BJ (cell line): ENCODE measurements at places on chromosomes 3 and 15.
A peak's percentile ranks its signal among the peaks of the same experiment; 100 is the strongest.

DNA sequence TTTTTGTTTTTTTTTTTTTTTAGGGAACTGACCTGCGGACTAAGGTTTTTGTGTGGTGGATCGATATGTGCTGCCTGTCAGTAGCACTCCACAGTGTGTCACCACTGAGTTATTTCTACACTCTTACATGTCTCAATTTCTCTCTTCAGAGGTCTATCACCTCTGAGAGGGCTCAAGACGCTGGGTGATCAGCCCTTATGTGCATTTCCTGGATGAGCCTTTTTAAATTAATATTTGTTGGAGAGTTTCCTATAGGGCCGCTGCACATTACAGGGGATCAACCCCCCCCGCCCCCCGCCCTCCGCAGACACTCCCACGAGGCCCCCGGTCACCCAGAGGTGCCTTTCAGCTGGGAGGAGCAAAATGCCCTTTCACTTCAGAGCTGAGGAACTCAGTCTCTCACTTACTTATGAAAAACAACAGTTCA, 34.5 kb upstream of the AP4E1 start:
- DNase-seq, result no peak

GRCh38 chr3:191235331-191236314, 36.6 kb downstream of the OSTN start:
- peak; percentile 34 for DNase-seq

- no peak for DNase-seq
These were observed 26.4 kb upstream of the PARL start for GRCh38 chr3:183911087-183911486.

GRCh38 chr15:72231066-72231832, at the start of gene PKM:
Gene PKM (minus strand): TSS chr15:72231190. CDS start chr15:72219097, 12,093 bp downstream.
- DNase-seq, result peak; percentile 81

- DNase-seq, result no peak
These were observed 67.0 kb upstream of the TPM1 start for GRCh38 chr15:62975515-62975914.

- DNase-seq, result no peak
These were observed 3.0 kb upstream of the ISLR2 start for GRCh38 chr15:74127255-74127953.

DNA sequence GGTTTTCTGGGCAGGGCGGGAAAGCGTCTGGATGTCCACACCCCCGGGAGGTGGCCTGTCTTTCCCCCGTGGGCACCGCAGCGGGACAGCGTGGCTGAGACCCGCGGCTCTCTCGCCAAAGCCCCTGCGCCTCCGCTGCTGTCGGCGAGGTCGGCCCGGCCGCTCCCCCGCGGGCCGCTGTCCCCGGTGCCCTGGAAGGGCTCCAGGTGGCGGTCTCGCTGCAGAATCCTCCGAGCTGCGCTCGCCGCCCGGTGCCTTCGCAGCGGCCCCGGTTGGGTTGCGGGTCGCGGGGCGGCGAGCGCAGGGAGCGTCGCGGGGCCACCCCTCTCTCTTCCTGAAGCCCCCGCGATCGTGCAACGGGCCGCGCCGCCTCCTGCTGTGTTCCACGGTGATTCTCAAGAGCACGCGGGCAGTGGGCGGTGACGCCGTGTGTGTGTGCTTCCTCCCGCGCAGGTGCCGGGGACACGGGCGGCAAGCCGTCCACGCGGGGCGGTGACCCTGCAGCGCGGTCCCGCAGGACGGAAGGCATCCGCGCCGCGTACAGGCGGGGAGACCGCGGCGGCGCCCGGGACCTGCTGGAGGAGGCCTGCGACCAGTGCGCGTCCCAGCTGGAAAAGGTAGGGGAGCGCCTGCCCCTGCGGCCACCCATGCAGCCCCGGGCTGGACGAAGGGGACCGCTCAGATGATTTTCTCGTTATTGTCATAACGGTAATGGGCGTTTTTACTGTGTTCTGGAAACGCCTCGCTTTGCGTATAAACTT, 54.4 kb downstream of the LRRK1 start:
- no peak for DNase-seq

DNA sequence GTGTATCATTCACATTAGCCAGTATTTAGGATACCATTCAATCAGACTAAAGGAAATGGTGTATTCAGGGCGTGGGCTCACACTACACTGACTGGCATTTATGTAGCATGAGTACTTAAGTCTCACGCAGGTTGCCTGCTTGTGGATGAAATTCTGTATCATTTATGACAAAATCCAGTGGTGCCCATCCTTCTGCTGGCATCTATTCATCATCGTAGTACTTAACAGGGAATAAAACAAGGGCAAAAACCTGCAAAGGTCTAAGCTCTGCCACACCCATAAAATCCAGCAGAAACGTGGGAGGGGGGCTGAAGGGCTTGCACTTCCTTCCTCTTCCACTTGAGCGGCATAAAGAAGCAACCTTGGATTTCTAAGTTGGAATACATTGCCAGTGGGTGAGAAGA, 2.7 kb downstream of the GAP43 start:
- DNase-seq, result no peak

DNA sequence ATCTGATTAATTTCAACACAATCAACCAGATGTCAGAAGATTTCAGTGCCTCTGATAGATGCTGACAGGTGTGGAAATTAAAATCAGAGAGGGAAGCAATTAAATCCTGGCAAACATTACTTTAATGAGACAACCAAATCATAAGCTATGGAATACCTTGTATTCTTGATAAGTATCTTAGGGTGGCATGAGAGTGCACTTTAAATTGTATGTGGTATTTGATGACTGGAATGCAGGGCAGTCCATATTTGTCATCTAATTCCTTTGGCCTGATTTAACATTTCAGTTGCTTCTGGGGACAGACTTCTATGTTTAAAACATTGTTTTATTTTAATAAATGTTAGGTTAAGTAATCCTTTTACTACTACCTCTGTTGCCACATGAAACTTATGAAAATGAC, 184.1 kb downstream of the LPP start:
- DNase-seq, result no peak

DNA sequence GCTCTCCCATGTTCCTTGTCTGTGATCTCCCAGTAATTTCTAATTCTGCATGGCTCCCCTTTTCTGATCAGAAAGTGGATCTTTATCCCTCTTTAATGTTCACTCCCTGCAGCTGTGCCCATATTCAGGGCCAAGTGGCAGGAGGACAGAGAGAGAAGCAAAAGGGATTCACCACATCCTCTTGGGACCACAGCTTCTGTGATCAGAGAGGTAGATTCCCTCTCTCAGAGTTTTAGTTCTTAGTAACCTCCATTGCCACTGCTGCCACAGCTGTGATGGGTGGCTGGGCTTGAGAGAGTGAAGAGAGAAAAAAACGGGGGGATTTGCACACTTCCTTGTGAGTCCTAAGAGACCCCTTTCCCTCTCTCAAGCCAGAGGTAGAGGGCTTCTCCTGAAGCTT, 49.2 kb downstream of the GLCE start:
- no peak for DNase-seq

DNA sequence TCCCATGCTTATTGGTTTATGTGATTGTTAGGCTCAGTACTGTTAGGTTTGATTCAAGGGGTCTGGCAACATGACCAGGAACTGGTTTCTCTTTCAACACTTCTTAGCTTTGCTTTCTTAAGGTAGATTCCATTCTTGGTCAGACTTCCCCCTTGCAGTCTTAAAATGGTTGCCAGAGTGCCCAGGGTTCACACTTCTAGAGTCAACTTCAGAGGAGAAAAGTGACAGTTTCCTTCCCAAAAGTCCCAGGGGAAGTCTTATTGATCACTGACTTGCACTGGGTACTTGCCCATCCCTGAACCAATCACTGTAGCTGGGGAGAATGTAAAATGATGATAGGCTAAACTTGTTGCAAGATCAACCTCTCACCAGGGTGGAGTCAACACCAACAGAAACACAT, 14.1 kb downstream of the MGLL start:
- no peak for DNase-seq
